ENCODE measurements at places on chromosomes 6 and 20. TPM values are rescaled to one million over a fixed set of nuclear protein-coding genes. Genes with fewer than 3 reads are reported as not detected.

- no peak for DNase-seq
These were observed 421.2 kb upstream of the EYS start for GRCh38 chr6:66128243-66128642.

GRCh38 chr6:123527406-123527805, 109.3 kb downstream of the TRDN start:
- no peak for DNase-seq

DNA sequence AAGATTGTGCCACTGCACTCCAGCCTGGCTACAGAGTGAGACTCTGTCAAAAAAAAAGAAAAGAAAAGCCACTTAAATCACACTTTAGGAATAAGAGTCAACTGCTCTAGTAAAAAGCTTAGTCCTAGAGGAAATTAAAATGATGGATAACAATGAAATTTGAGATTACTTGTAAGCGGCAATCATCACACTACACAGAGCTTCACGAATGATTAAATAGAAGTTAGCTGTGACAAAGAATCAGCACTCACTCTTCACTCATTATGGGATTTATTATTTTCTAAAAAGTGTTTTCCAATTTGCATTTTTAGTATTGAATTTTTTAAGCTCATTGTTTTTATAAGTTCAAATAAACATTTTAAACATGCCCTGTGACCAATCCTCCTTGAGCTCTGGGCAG, 718.0 kb downstream of the UTRN start:
- DNase-seq, result no peak

DNA sequence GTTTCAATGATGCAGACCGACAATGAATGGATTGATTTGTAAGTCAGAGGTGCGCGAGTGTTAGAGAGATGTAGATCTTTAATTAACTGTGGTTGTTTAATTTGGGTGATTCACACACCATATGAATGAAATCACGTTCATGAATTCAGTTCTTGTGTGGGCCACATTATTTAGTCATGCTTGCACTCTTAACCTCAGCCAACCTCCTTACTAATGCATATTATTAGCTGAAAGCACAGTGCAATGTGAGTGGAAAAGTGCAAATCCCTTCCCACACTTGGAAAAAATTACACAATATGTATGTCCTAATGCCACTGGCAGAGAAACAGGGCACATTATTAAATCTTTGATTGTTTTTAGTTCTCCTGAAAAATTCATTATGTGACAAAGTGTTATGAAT, 512.5 kb downstream of the BCKDHB start:
- DNase-seq, result no peak

Gene CRISP3
- not detected for total RNA-seq

GRCh38 chr20:2176946-2177345, 75.3 kb downstream of the STK35 start:
- no peak for DNase-seq

Data from osteocyte (in vitro differentiated cells).